ENCODE measurements at places on chromosomes 1 and 21.

GRCh38 chr1:191575180-191575579 is 583.1 kb upstream of the RGS18 start:
- no peak for DNase-seq

DNA sequence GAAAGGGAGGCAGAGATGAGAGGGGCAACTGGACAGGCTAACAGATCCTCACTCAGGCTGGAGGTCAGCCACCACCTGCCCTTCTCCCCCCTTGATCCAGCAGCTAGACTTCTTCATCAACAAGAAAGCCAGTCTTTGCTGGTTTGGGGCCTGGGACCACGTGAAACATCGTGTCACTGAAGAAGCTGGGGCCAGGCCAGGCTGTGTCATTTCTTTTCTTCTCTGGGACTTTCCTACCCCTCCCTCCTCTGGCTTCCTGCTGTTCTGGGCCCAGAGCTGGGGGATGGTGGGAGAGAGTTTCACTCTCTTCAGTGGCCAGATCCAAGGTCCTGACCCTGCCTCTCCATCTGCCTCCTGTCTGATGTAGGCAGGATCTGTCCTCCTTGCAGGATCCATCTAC is 18.1 kb upstream of the SLC26A9 start:
- no peak for DNase-seq

- DNase-seq = no peak
Measured at GRCh38 chr1:230507236-230507635, 81.1 kb upstream of the PGBD5 start.

DNA sequence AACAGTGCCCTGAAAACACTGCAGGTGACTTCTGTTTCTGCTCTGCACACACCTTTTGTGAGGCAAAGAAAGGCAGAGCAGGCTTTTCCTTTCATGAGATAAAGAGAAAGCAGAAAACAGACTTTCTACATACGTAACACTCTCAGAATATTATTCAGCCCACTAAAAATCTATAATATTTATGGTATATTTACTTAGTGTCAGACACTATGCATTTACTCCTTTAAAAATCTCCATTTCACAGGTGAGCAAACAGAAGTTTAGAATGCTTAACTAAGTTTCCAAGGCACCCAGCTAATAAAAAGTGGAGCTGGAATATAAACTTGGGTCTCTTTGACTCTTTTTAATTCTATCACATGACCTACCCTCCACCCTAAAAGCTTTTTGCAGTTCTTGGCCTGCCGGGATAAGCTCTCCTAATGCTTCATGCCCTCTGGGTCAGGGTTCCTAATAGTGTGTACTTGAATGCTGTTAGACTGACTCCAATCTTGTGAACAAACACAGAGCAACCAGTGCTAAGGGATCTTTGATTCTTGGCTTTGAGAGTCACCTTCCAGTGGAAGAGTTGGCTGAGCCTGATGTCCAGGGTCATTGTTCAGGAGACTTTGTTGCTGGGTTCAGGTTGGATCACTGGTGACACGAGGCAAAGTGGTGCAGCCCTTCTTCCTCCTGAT is 27.2 kb downstream of the PROK1 start:
- DNase-seq = no peak

All from SJSA1 (cell line).